Non-pigmented ciliary epithelial cell (primary cell): ENCODE measurements at places on chromosomes 6 and 20.
A peak's percentile ranks its signal among the peaks of the same experiment; 100 is the strongest.

DNA sequence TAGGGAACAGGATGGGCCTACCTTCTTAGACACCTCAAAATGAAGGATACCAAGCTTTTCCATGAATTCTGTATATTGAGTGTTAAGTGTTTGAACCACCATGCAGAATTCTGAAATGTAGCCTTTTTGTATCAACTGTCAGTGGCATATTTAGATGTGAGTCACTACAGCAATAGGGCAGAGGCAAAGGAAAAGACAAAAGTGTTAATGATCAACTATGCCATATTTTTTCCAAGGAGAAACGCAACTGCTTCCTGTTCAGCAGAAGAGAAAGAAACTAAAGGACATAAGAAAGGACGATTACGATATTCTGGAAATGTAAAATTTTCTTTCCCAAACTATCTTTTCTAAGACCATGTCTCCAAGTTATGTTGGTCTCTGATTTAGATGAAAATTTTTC is 104.6 kb upstream of the RSPO3 start:
- DNase-seq: no peak

DNA sequence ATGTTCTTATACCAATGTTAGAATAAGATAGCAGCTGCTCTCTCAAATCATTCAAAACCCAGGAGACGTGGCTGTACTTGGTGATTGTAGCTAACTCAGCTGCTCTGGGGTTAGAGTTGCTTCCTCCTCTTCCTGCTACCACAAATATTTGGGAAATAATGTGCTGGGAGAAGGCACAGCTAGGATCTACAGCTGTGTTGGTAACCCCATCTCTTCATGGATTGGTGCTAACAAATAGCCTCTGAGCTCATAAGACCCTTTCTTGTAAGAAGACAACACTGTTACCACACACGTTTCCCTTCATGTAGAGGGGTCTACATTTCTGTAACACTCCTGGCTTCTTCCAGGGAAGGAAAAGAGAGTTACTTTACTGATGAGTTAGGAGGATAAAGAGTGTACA is 911.0 kb upstream of the CITED2 start:
- no peak for DNase-seq

DNA sequence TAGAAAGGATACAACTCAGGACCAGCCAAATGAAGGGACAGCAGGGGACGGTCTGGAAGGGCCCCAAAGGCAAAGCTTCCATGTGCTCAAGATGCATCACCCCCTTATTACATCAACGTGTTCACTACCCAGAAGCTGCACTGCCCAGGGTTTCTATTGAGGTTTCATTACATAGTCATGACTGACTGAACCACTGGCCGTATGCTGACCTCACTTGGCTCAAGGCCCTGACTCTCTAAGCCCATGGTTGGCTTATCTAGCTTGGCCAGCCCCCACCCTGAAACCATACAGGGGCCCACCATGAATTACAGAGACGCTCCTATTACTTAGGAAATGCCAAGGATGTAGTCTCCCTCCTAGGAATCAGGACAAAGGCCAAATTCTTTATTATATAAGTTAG is 179.4 kb downstream of the FOXC1 start:
- DNase-seq: no peak

DNA sequence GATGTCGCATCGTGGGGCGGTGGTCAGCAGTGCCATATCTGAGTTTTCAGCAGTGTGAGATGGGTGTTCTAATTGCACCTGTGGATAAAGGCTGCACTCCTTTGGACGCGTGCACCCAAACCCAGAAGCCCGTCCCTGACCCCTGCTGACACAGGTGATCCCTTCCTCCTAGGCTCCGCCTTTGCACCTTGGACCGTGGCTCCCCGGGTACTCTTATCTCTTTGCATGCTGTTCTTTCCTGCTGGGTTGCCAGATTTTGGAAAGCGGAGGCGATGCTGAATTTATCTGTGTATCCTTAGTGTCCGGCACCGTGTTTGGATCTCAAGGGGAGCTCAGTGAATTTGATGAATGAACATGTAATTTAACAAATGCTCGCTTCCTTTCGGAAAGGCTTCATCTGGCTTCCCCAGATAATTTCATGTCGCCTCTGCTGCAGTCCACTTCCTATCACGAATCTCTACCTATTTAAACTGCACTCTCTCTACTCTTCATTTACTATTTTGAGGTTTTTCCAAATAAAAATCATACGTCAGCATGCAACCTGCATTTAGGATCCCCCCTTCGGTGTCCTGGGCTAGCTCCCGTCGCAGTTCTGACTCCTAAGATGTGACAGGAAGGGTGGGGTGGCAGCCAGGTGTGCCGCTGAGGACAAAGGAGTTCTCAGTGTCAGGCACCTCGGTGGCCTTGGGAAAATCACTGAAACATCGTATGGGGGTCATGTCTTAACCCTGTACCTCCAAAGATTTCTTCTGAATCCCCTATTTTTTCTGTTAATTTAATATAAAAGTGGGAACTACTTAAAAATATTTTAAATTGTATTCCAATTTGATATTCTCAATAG is 753 bp upstream of the PERP start:
- DNase-seq: no peak

DNA sequence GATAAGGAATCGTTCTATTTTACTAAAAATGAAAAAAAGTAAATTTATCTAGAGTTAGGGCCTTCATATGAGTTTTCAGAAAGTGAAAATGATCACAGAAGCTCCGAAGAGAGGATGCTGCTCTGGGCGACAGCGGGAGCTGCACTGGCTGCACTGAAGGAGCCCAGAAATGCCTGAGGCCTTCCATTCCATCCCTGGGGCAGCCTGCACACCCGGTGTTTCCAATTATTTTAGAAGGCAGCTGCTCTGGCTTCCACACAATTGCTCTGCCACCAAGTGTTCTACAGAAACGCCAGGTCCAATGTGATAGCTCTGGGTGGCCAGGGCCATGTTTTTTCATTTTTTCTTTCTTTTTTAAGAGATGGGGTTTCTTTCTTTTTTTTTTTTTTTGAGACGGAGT is 3.6 kb downstream of the DTNBP1 start:
- DNase-seq: no peak

DNA sequence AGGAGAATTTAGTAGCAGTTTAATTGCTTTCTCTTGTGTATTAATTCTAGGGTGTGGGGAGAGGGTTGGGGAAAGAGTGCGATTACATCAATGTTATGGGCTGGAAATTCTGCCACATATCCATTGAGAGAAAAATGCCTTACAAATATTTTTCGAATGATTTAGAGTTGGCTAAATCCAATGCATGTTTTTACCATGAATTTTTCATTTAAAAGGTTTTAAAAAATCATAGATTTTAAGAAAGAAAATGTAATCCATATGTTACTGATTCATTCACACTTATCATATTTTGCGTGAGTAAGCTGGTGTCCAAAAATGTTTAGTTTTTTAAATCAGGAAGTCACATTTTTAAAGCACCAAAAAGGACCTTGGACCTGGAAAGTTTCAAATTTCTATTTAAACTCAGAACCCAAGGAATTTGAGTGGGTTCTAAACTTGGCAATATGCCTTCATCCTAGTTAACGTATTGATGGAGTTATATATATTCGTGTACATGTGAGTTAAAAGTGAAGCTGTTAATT is 627.4 kb upstream of the CITED2 start:
- no peak for DNase-seq

DNA sequence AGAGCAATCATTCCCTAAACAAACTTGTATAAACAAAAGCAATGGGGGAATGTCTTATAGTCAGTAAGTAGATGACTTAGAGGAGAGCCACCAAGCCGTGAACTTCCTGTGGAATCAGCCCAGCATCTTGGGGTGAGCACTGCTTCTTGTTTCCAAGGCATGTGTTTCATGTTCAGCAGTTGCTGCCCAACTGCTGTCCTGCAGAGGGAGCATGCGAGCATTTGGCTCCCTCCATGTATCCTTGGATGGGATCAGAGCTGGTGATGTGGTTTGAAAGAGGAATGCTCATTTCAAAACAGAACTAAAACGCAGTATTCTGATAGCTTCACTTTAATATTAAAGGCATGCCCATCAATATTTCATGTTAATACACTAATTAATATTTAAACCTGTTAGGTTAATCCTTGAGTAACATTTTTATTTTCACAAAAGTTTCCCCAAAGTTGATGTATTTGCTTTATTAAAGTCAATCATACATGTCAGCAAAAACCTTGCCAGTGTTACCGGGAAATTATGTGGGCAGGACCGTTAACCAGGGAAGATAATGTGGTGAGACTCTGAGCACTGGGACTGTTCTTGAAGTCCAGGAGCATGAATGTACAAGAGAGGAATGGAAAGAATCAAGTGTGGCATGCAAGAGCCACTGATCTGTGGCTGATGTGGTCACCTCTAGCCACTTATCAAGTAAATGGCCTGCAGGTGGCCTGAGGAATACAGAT is 172.1 kb upstream of the GGTLC1 start:
- peak; percentile 75 for DNase-seq

- no peak for DNase-seq
Measured at GRCh38 chr6:151807513-151808370, at the start of gene ESR1. Gene ESR1, plus strand, starts transcription at chr6:151807682. Its CDS starts 231 bp downstream, at chr6:151807913.

GRCh38 chr6:107655245-107655644 is 165.3 kb downstream of the SOBP start:
- DNase-seq: no peak

GRCh38 chr6:106972500-106972899 is 2.0 kb downstream of the CD24 start:
- DNase-seq: no peak

- DNase-seq: no peak
Measured at GRCh38 chr6:8579372-8579771, 144.0 kb upstream of the SLC35B3 start.

- DNase-seq: no peak
Measured at GRCh38 chr6:106858653-106859092, 115.9 kb downstream of the CD24 start.

DNA sequence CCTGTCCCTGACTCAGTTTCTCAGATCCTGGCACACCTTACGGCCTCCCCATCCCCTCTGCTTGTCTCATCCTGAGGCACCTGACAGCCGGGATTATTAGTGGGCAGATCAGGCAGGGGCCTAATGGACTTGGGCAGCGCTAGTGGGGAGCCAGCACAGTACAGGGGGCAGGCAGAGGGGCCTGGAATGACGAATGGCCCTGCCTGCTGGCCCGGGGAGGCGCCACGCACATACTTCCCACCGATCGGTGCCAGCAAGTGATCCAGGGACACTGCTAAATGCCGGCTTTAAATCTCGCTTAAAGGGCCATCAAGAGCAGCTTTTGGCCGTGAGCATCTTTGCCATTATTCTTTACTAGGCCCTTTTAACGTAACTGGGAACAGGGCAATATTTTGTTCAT is 188.4 kb downstream of the DHX35 start:
- no peak for DNase-seq

- DNase-seq: peak; percentile 96
Measured at GRCh38 chr6:43627008-43627825, 1.8 kb downstream of the GTPBP2 start.
